ENCODE measurements at places on chromosomes 3 and 15. TPM values are rescaled to one million over a fixed set of nuclear protein-coding genes. Genes with fewer than 3 reads are reported as not detected.

The RBPMS2 gene
- total RNA-seq, result 312 TPM

The RYR3 gene
- 0.21 TPM for total RNA-seq

The PP2D1 gene
- total RNA-seq, result not detected

The SQOR gene
- total RNA-seq, result 24.8 TPM

The FBXW12 gene
- total RNA-seq, result not detected

The HTR3E gene
- total RNA-seq, result not detected

The FURIN gene
- total RNA-seq, result 57.7 TPM

The COLQ gene
- total RNA-seq, result 6.4 TPM

The ARPP21 gene
- total RNA-seq, result not detected

The SLC12A1 gene
- not detected for total RNA-seq

The CFAP100 gene
- total RNA-seq, result not detected

The NEDD4 gene
- total RNA-seq, result 9.7 TPM

The TICRR gene
- 0.44 TPM for total RNA-seq

The CTXN2 gene
- total RNA-seq, result not detected

The HIGD1A gene
- 270 TPM for total RNA-seq

The CD200 gene
- 6.7 TPM for total RNA-seq

The CIP2A gene
- 3.3 TPM for total RNA-seq

The CASR gene
- not detected for total RNA-seq

The TIGIT gene
- not detected for total RNA-seq

The OR5K2 gene
- total RNA-seq, result not detected

The PAQR5 gene
- 0.62 TPM for total RNA-seq

The PLSCR5 gene
- not detected for total RNA-seq

The NOX5 gene
- total RNA-seq, result 0.18 TPM

The SUCLG2 gene
- total RNA-seq, result 74.6 TPM

The IQCH gene
- 1.1 TPM for total RNA-seq

The ZNF501 gene
- 4.0 TPM for total RNA-seq

The GPR27 gene
- total RNA-seq, result 2.3 TPM

The PLCB2 gene
- total RNA-seq, result 13.5 TPM

The GOLGA6L1 gene
- total RNA-seq, result not detected

The CIDEC gene
- total RNA-seq, result 63.3 TPM

The GOLGA6L7 gene
- total RNA-seq, result not detected

The CRYGS gene
- total RNA-seq, result 0.94 TPM

The INKA1 gene
- 2.6 TPM for total RNA-seq

The IRAK2 gene
- total RNA-seq, result 1.7 TPM

The PPP2R3A gene
- total RNA-seq, result 60.1 TPM

The MBD4 gene
- total RNA-seq, result 48.9 TPM

The SLC22A14 gene
- total RNA-seq, result 0.13 TPM

The P2RY12 gene
- total RNA-seq, result 1.4 TPM

The PTX3 gene
- 1.3 TPM for total RNA-seq

The CCR2 gene
- 3.9 TPM for total RNA-seq

The FETUB gene
- total RNA-seq, result not detected

The COX17 gene
- total RNA-seq, result 120 TPM

The CP gene
- 13.9 TPM for total RNA-seq

The ARGFX gene
- total RNA-seq, result not detected

The ZNF445 gene
- total RNA-seq, result 13.5 TPM

The DBR1 gene
- 9.2 TPM for total RNA-seq

The SLC9C1 gene
- 1.4 TPM for total RNA-seq

The SPATA16 gene
- not detected for total RNA-seq

The DISP2 gene
- 0.31 TPM for total RNA-seq

The CCR5 gene
- total RNA-seq, result 2.2 TPM

The INAFM2 gene
- total RNA-seq, result 76.6 TPM

The CSTA gene
- 3.8 TPM for total RNA-seq

The FMN1 gene
- 5.4 TPM for total RNA-seq

The CKMT1B gene
- total RNA-seq, result 3.7 TPM

The MESP1 gene
- 4.7 TPM for total RNA-seq

The MON1A gene
- total RNA-seq, result 9.4 TPM

The STRA6 gene
- not detected for total RNA-seq
